Lung (tissue), 17 donors: ENCODE measurements at places on chromosomes 4 and X.

DNA sequence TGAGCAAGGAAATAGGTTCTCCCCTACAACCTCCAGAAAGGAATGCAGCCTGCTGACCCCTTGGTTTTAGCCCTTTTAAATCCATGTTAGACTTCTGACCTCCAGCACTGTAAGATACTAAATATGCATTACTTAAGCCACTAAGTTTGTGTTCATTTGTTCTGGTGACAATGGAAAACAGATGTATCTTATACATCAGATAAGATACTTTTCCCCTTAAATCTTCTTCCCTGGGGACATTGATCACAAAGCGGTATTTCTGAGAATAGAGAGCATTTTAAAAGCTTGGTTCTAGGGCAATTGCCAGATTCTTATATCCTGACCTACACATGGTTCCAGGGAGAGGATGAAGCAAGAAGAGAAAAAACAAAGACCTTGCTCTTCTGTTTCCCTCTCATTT is 6.5 kb upstream of the TMEM184C start:
- no peak for DNase-seq

DNA sequence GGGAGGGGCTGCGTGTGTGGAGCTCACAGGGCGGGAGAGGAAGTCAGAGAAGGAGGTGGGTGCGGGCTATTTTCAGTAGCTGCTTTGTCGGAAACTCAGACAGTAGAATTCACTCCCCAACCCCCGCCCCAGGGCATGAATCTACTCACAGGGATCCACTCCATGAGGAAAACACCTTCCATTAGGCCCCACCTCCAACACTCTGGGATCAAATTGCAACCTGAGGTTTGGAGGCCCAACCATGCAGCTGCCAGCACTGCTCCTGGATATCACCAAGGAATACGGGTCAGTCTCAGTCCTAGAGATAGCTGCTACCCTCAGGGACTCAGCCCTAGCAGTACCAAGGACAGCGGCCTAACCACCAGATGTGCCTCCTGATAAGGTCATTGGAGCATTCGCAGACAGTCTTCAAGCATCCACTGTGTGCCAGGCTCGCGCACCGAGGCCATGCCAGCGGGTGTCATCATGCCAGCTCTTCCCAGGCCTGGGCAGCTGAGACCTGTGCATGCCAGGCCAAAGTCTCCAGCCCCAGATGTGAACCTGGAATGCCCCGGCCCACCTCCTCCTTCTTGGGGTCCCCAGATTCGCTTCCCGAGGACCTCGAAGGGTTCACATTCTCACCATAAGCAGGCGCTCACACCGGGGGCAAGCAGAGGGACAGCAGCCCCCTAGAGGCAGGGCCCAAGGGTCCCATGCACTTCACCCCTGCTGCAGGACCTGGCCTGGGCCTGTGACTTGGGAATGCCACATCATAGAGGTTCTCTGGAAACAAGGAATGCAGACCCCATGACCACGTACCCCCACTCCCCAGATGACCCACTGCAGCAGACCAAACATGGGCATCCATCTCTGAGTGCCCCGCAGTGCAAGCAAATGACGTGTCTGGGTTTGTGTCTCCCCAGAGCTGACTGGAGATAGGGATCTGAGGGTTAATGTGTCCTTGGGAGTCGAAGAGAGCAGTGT is 102.3 kb downstream of the ADRA2C start:
- no peak for DNase-seq

DNA sequence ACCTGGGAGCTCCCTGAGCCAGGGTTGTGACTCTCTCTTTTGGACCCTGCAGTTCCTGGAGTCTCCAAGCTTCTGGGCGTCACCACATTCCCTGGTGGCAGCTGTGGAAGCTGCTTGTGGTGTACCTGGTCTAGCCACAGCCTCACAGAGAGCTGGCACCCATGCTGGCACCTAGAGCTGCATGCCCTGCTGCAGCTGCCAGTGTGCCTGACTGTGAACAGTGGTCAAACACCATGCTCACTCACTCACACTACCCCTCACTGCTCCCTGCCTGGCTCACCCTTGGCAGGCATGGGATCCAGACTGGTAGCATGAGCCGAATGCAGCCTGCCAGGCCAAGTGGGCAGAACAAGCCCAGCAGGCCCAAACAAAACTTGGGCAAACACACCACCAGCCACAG is 66.6 kb downstream of the NAA11 start:
- no peak for DNase-seq

DNA sequence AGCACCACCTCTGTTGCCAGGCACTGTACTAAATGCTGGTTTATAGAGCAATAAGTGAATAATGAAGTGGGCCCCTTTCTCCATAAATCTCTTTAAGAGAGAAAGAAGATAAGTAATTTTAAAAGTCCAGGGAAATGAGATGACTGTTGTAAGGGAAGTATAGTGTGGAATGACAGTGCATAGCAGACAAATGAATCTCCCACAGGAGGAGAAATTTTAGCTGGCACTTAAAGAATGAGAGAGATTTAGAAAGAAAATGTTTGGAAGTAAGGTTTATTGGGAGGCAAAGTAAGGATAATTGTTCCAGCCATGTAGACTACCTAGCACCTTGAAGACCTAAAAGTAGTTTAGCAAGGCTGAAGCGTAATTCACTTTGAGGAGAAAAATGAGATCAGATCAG is 1081.1 kb upstream of the PABPC4L start:
- no peak for DNase-seq

- no peak for DNase-seq
Measured at GRCh38 chr4:76316131-76316530, 9.6 kb downstream of the STBD1 start.

DNA sequence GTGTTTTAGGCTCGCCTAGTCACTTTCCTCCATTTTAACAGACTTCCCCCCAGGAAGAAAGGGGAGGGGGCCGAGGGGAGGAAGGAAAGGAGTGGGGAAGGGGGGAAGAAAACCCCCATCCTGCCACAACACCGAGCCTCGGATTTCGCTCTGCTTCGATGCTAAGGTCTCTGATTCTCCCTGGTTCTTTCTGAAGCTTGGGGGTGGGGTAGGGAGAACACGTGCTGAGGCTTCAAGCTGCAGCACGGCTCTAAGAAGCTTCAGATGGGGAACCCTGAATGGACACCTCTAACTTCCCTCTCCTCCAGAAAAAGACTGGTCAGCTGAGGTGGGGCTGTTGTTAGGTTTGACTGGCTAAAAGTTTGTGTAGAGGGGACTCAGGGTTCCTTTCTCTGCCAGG is 61.8 kb downstream of the RHOH start:
- DNase-seq, result no peak

- DNase-seq, result no peak
Measured at GRCh38 chr4:70992391-70992881, 1.0 kb upstream of the DCK start.

DNA sequence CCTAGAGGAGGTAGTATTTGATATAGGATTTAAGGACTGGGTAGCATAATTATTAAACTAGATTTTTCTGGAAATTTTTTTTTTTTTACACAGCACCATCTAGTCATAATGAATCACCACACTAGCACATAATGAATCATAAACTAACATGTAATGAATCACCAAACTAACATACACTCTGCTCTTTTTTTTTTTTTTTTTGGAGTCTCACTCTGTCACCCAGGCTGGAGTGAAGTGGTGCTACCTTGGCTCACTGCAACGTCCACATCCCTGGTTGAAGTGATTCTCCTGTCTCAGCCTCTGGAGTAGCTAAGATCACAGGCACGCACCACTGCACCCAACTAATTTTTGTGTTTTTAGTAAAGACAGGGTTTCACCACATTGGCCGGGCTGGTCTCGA is 92.5 kb downstream of the FAM13A start:
- no peak for DNase-seq

- DNase-seq, result no peak
Measured at GRCh38 chrX:3820167-3820566, 106.7 kb upstream of the PRKX start.

DNA sequence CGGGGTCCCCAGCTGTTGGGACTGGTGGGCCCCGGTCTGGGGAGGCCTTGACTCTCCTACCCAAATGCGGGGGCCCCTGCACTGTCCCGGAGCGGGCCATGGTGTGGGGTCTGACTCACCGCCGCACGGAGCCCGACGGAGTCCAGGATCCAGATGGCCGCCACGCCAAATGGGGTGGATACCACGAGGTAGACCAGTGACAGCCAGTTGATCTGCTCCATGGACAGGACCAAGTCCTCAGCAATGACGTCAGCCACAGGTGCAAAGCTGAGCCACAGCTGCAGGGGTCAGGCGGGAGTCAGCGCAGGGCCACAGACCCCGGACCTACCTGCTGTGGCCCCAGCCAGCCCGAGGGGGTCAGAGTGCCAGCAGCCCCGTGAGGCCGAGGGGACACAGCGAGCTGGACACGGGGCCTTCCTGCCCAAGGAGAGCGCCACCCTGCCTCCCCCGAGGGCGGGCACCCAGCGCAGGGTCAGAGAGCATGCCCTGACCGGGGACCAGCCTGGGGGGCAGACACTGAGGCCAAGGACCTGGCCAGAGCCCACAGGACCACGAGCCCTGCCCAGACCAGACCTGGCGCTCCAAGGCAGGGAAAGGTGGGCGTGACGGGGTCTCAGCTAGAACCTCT is 2.4 kb downstream of the SLC49A3 start:
- DNase-seq, result no peak

DNA sequence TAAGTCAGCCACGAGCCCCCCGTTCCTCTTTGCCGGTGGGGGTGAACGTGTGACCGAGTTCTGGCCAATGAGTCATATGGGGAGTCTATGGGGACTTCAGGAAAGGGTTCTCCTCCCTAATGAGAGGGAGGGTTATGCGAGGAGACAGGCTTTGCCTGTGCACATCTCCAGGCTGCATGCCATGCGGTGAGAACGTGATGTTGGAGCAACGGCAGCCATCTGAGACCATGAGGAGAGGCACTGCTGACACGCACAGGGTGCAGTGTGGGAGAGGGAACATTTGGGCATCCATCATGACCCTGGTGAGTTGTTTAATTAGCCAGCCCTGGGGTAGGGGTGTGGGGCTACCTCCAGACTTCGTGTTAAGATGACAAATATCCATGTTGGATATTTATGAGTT is 55.8 kb downstream of the ABLIM2 start:
- no peak for DNase-seq

DNA sequence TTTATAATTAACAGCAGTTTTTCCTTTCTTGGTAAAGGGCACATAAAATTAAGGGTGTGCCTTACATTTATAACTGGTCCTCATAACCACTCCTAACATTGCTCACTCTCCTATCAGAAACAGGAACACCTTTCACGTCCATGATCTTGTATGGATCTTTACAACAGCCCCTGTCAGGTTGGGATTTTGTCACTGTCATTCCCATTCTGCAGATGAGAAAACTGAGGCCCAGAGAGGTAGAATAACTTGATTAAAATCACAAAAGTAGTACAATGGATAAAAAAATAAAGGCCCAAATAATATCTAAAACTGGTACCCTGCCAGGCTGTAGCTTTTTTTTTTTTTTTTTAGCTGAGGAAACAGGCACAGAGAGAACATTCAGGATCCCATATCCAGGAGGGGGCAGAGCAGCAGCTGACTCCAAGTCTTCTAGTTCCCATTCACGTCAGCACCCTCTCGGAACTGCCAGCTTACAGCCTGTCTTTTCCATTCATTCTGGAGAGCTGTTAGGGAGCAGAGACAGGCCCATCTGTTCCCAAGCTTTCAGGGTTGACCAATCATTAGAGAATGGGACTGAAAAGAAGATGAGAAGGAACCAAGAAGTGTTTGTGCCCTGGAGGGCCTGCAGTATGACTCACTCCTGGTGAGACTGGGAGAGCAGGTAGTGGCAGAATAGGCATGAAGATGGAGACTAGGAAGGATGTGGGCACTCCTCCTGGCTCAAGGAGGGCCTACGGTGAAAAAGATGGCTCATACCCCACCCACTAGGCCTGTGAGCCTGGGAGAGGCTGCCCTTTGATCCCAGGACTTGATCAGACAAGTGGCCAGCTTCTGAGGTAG is 7.3 kb downstream of the SUV39H1 start:
- no peak for DNase-seq

DNA sequence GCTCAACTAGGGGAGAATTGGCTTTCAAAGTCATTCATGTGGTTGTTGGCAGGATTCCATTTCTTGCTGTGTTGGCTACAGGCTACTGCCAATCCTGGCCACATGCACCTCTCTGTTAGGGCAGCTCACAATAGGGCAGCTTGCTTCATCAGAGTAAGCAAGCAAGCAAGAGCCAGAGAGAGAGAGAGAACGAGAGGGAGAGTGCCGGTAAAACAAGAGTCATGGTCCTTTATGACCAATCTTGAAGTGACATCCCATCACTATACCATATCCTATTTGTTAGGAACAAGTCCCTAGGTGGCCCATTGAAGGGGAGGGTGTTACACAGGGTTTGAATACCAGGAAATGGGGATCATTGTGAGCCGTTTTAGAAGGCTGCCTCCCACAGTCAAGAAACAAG is 33.0 kb upstream of the TLR2 start:
- no peak for DNase-seq

GRCh38 chr4:5638316-5638715 is 70.0 kb downstream of the EVC2 start:
- DNase-seq, result no peak

DNA sequence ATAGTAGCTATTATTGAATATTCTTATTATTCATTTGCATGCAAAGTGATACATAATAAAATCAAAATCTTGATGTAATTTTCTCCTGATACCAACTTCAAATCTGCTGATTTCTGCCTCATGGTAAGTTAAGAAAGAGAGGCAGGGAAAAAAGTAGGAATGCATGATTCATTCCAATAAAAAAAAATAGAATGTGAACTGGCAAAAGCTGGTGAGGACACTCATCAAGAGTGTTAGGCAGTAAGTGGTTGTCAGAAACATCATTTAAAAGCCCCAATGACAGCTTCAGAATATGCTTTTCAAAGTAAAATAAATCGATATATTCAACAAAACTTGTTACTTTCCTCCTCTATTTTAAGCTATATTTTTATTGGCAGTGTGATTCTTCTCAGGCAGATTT is 979.1 kb downstream of the TECRL start:
- DNase-seq, result no peak

- no peak for DNase-seq
Measured at GRCh38 chr4:18209448-18209847, 187.9 kb upstream of the LCORL start.

- DNase-seq, result no peak
Measured at GRCh38 chr4:173111031-173111430, 57.6 kb upstream of the GALNT7 start.

GRCh38 chr4:68324519-68325262 is 25.2 kb downstream of the YTHDC1 start:
- no peak for DNase-seq

DNA sequence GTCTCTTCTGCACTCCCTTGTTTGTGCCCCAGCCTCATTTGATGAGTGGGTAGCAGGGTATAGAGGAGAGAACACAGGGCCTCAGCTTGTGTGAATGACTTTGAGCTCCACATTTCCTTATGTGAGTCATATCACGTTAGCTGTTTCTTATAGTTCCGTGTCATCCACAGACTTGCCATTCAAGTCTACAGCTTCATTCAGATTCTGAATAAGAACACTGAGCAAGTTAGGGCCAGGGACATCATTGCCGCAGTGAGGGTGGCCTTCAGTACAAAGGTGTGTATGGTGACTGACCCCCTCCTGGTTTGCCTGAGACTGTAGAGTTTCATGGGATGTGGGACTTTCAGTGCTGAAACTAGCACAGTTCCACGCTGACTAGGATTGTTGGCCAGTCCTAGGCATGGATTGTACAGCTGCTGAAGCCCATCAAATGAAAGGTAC is 23.6 kb downstream of the KLF3 start:
- no peak for DNase-seq

- DNase-seq, result peak; percentile 17
Measured at GRCh38 chrX:49949961-49950360, 27.6 kb downstream of the CLCN5 start.

- DNase-seq, result peak; percentile 40
Measured at GRCh38 chr4:184274286-184274951, 56.7 kb upstream of the ENPP6 start.
